Activated CD8-positive, alpha-beta memory T cell treated with anti-CD3 and anti-CD28 coated beads for 1 hour (primary cell): ENCODE measurements at places on chromosomes 7 and 10.

DNA sequence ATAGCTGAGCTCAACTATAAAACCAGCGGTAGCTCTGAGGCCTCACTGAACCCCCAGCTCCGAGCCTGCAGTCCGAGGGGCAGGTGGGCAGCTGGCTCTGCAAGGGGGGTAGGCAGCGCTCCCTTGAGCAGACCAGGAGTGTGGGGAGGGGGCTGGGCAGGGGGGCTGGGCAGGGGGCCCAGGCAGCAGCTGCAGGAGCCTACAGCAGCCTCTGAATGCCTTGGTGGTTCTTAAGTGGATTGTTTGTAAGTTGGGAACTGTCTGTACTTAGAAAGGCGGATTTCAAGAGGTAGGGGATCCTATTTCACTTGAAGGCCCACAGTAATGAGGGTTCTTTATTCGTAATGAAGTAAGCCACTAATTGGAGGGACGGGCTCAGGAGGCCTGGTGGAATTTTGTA is 72.3 kb downstream of the ICA1 start:
- no peak for DNase-seq

GRCh38 chr10:11684717-11685645 is 57.2 kb upstream of the ECHDC3 start:
- DNase-seq: peak; percentile 24

GRCh38 chr10:48690791-48691660 is 6.4 kb downstream of the WDFY4 start:
- DNase-seq: no peak

- DNase-seq: no peak
Measured at GRCh38 chr7:37425498-37425897, 23.2 kb downstream of the ELMO1 start.

DNA sequence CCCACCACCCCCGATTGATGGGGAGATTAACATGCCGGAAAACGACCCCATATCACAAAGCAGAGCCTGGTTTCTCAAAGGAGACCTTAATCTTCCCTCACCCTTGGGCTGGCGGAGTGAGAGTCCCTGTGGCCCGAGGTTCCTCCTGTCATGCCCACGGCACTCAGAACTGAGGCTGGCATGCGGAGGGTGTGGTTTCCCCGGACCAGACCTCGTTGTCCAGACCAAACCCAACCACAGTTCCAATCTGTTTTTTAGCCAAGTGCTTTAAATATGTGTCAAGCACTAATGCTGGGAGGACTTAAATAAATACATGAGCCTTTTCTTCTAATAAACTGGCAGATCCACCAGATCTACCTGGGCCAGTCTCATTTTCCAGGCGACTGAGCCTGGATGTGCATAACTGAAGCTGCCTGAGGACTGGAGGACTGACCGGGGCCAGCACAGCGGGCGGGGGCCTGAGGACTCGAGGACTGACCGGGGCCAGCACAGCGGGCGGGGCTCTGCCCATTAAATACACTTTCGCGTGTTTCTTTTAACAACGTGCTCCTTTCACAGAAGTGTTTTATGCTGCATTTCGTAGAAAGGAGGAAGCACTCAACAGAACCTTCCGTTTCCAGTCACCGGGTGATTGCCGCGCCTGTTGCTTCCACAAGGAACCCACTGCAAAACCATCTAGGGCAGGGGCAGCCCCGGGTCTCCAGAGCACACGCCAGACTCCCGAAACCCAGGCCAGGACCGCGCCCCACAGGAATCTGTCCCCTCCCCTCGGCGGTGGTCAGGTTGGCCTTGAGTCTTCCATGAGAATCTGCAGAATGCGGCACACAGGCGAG is 334.6 kb downstream of the PTPRN2 start:
- DNase-seq: no peak

DNA sequence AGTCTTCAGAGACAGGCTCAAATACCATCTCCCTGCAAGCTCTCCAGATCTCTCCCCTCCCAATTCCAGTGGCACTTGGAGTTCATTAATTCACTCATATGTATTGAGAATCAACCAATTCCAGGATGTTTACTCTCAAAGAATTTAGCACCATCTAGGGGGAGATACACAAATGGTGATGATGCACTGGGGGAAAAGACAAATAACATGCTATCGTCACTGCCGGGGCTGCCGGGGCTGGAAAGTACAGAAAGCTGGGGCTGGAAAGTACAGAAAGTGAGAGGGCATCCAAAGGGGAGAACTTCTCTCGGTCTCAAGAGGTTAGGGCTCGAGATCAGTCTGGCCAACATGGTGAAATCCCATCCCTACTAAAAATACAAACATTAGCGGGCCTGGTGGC is 118.7 kb downstream of the MKX start:
- DNase-seq: no peak

- no peak for DNase-seq
Measured at GRCh38 chr7:30321089-30321881, 36.9 kb downstream of the ZNRF2 start.

- no peak for DNase-seq
Measured at GRCh38 chr7:37329940-37330339, 118.7 kb downstream of the ELMO1 start.

DNA sequence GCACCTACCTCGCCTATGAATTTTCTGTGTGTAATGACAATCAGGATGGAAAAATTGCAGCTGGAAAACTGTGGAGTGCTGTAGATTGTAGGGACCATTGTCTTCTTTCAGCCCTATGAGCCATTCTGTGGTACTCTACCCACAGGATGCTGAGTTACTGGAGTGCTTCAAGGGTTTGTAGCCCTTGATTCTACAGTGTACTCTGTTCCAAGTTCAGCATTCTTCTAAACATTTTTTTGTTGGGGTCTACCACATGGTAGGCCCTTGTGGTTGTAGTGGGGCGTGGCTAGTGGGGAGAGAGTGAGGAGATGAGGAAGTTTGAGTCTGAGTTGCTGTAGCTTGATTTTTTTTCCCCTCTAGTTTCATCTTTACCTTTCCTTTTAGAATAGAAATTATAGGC is 33.5 kb downstream of the REEP3 start:
- DNase-seq: peak; percentile 9

DNA sequence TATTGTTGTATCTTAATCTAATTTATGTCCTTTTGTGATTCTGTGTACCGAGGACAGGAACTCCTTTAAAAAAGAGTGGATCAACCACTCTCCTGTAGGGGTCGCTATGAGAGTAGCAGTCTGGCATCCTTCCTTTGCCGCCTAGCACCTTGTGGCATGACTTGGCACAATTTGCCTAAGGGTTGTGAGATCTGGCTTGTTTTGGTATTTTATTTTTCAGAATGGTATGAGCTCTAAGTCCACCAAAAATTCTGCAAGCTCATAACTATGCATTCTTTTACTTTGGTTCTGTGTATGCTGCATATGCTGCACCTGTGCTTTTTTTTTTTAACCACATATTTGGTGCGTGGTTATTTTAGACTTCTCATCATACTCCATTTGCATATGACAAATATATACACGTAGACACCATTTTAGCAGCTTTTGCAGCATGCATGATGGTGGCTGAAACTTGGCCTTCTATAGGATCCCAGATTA is 112.8 kb downstream of the CDK14 start:
- DNase-seq: no peak

DNA sequence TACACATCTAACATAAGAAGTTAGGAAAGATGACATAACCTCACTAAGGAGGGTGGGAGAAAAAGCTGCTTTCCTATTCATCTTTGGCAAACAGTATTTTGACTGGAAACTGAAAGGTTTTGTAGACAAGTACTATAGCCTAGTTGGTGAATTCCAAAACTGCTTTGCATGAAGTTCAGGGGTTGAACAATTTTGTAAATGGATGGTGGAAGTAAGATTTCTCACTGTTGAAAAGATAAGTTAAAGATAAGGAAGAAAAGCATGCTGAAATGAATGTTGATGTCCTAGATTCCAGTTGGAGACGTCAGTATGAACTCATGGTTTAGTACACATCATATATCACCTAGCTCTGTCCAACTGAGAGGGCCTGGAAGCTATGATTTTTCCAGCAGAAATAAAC is 159.1 kb upstream of the FEZF1 start:
- DNase-seq: no peak

DNA sequence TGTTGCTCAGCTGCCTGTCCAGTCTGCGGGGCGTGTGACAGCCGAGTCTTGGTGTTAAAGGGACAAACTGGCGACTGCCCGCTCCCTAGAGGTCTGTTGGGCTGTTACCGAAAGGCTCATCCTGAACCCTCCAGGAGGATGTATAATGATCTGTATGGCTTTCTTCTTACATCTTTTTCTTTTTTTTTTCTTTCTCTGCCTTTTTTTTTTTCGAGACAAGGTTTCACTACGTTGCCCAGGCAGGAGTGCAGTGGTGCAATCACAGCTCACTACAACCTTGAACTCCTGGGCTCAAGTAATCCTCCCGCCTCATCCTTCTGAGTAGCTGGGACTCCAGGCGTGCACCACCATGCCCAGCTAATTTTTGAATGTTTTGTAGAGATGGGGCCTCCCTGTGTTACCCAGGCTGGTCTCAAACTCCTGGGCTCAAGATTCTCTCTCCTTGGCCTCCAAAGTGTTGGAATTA is 857 bp downstream of the INTS15 start:
- no peak for DNase-seq

DNA sequence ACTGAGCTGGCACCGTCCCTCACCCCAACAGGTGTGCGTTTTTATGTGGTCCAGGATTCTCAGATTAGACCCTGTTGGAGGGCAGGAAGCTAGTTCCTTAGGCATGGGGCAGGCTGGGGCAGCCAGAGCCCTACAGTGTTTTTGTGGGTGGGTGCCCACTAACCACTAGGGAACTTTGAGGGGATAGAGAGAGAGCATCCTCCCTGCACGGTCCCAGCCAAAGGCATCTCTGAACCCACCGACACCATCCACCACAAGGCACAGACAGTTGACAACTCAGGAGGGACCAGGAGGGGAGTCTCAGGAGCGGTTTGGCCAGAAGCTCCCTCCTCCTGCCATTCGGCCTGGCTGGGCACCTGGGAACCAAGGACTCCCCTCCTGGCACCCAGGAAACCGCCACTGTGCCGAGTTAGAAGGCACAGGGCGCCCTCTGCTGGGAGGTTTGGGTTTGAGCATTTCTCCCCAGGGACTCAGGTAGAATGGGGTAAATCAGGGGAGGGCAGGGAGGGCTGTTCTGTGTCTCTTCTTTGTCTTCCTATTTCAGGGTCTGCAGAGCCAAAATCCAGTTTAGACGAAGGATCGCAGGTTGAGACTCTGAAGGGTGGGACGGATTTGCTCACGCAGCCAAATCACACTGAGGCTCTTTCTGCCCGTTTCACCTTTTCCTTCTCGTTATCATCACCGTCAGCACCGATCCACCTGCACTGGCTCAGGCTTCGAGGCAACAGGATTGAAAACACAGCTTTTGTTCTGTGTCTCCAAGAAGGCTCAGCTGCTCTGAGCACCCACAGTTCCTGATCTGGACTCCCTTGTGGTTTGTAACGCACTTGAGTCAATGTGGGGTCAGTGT is 84.8 kb upstream of the COL13A1 start:
- no peak for DNase-seq

DNA sequence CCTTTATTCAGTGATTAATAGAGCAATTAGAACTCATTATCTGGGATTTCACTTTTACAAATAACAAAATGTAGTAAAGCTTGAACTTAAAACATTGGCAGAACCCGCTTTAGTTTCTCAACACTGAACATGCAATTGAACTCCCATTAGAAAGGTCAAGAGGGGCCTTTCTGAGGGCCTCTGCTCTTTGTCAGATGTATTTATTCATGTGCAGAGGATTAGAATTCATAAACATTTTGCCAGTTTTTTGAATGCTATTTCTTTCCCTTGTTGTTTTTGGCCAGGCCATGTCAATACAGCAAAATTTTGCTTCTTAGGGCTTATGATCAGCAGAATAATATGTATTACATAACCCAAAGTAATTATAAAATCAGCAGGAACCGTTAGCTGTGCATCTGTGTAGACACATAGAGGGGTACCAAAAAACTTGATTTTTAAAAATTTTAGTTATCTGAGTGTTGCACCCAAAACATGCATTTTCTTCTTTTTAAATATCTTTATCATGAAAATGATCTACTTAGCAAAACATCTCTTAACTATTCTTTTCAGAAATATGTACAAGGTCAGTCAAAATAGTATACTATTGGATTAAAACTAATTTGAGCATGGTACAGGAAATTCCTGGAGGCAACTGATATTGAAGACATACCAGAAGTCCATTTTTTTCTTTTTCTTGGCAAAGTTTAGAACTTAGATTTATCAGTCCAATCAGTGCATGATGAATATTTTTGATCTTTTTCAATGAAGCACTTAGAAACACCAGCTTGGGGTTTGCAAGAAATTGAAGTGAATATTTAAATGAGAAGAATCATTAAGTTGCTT is 177.5 kb downstream of the TWIST1 start:
- no peak for DNase-seq

DNA sequence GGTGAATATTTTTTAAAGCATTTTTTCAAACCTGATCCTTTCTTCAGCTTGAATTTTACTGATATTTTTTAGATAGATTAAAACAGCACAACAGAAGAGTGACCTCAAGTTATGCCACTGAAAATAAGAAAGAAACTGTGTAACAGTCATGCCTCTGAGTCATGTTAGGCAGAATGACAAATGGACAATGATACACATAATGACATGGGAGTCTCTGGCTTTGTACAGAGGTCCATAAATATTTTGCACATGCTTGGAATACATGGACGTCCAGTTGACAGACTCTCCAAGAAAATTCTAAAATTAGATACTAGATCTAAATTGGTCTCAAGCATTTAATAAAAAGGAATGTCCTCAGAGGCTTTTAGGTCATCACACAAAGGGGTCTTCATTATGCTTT is 21.9 kb upstream of the SEMA3A start:
- DNase-seq: no peak

GRCh38 chr7:150972023-150972468 is 6.1 kb downstream of the KCNH2 start:
- no peak for DNase-seq

GRCh38 chr7:120725376-120726039 is 132.4 kb downstream of the TSPAN12 start:
- no peak for DNase-seq

GRCh38 chr10:119656760-119657159 is 5.6 kb downstream of the BAG3 start:
- DNase-seq: no peak

GRCh38 chr7:104415700-104416099 is 87.3 kb downstream of the LHFPL3 start:
- no peak for DNase-seq

DNA sequence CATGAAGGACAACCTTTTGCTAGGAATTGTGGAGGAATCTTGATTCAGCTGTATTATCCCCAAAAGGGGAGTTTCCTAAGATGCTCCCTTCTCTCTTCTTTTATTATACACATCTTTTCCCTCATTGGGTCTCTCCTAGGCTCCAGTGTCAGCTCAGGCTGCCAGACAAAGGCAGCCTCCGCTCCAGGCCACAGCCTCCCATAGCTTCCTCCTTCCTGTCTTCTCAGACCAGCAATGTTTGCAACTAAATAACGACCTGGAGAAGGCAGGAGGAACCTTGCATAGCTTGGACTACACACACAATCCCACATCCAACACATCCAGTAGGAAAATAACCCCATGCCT is 12.3 kb downstream of the SFXN3 start:
- DNase-seq: no peak

DNA sequence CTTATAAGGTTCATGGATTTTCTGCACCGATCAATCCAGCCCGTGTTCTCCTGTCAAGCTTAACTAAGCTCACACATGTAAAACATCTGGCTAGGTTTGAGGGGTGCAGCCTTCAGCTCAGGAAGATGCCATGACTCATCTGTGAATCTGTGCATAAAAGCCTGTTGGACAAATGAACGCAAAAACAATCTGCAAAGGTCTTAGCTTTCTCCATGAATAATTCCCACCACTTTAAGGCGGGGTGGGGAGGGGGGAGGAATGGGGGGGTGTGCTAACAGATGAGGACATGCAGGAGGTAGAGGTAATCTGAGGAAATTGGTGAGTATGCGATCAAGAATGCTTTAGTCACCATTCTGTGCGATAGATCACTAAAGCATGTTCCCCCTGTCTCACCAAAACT is 4.8 kb downstream of the DOCK4 start:
- DNase-seq: no peak
